Stimulated activated CD8-positive, alpha-beta memory T cell treated with anti-CD3 and anti-CD28 coated beads, Interleukin-12 subunit alpha, Interleukin-12 subunit beta, amount 100 ng/mL, for 4 hours (primary cell): ENCODE measurements at places on chromosomes 2 and 18.

- DNase-seq = no peak
These were observed 15.9 kb downstream of the DSEL start for GRCh38 chr18:67500522-67501205.

GRCh38 chr2:174969091-174969734 is 36.0 kb downstream of the CHN1 start:
- DNase-seq = no peak

- DNase-seq = no peak
These were observed 46.1 kb downstream of the SRD5A2 start for GRCh38 chr2:31534636-31535035.

- DNase-seq = no peak
These were observed 122.9 kb downstream of the TANC1 start for GRCh38 chr2:159091381-159091780.

GRCh38 chr2:23469142-23469540 is 84.2 kb downstream of the KLHL29 start:
- DNase-seq = no peak

GRCh38 chr2:176002688-176003210 is 682 bp upstream of the LNPK start:
- no peak for DNase-seq

DNA sequence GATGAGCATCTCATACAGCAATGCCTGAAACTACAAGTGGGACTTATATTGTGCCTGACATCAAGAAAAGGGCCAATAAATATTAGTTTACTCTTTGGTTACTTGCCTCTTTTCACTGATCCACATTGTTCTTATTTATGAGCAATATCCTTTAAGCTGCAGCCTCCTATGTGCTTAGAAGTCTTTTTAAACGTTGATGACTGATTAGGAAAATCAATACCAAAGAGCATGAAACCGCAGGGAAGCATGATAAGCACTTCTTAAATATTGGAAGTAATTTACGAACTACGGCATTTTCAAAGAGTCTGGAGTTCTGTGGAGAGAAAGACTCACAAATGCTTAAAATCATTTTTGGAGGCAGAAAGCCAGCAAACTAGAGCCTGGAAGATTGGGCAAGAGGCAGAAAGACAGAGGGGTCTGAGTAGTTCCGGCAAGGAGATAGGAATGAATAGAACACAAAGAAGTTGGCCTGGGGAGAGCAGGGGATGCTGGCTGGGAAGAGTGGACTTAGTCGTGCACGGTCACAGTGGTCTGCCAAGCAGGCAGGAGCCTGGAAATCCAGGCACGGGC is 122.6 kb upstream of the NOSTRIN start:
- no peak for DNase-seq

DNA sequence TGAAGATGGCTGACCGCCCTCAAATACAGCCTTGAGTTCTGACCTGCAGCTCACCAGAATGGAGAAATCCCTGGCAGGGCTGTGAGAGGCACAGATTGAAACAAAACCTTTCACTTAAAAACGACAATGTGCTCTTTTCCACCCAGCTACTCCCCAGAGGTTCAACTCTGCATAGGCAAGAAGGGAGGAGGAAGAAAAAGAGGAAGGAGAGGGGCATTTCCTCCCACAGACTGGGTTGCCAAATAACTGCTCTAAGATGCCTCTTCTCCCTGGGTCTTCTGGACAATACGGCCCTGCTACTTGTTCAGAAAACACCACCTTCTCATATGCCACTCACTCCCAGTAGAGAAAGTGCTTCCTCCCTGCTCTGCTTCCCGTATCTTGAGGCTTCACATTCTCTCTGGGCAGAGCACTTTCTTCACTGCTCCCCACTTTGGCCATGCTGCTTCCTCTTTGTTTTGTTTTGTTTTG is 136.4 kb upstream of the SLC1A4 start:
- DNase-seq = no peak

DNA sequence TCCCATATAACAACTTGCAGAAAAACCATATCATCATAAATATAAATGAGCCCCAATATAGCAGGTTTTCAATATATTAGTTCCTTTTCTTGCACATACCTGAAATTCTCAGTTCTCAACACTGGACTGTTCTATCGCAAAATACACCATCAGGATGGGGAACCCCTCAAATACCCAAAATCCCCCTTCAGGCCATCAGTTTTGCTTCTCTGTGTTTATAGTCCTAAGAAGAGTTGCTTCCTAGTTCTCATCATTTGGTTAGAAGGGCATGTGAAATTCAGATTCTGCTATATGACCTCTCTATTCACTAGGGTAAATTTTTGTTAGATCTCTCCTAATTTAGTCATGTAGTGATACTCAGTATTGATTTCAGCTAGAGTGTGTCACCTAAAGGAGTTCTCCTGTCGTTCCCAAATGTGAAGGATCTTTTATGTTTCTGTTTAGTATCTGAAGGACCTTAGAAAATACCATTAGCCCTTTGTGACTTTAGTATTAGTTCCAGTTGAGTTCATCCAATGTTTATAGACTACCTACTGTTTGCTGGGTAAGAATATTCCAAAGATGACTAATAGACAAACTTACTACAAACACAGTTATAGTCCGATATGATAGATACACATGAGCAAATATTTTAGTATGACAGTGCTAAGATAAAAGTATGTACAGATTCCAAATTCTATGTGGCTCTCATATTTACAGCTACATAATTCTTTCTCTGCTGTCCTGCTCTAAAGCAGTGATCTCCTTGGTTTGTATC is 115.8 kb downstream of the TTC27 start:
- no peak for DNase-seq

GRCh38 chr2:109429567-109430328 is 184.0 kb downstream of the SEPTIN10 start:
- DNase-seq = no peak

- no peak for DNase-seq
These were observed 8.9 kb upstream of the DGUOK start for GRCh38 chr2:73917696-73918207.

DNA sequence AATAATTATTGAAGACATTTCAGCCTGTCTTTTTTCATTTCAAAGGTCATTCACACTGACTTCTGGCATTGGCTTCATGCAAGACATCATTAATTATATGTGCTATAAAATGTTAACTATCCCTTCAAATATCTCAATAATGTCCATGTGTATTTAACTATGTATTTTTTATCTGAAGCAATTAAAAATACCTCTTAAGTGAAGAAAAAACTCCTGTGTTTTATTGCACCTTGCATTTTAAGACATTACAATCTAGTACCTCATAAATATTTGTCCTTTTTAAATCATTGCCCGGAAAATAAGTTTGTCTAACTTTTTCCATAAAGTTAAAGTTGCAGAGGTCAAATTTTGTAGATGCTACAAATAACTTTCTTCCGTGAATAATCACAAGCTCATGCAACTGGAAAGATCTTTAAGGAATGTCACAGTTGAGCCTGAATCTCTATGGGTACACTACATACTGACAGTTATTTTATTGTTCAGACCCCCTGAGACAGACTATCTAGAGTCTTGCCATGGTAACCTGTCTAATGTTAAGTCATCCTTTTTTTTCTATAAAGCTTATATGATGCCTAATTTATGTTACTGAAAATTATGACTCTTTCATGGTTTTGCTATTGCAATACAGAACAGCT is 38.4 kb upstream of the COBLL1 start:
- DNase-seq = no peak

DNA sequence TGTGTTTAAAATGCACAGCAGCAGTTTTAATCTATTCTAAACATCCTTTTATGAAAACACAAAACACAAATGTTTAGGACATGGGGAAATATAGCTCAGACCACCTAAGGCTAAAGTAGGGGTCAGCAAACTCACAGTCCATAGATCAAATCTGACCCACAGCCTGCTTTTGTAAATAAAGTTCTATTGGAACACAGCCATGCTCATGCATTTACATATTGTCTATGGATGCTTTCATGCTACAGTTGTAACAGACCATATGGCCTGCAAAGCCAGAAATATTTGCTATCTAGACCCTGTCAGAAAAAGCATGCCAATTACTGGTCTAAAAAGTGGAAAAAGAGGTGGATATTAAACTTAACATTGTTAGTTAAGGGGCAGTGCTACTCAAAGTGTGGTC is 1105.4 kb upstream of the KLHL29 start:
- no peak for DNase-seq

DNA sequence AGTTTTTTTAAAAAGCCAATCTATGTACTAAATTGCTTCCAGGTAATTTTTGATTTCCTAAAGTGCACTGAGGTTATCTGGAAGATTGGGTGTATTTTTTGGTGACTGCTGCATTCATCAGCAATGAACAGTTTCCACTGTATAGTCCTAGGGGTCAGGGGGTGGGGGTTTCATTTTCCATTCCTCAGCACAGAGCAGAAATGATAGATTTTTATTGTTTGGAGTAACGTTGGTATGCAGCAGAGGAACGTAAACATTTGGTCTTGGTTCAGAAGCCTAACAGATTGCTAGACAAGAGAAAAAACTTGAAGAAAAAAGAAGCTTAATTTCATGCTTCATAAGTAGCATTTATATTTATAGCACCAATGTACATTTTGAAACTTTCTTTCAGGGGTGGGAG is 54.9 kb downstream of the ZCCHC2 start:
- no peak for DNase-seq

GRCh38 chr2:23548143-23548769 is 163.3 kb downstream of the KLHL29 start:
- DNase-seq = no peak

DNA sequence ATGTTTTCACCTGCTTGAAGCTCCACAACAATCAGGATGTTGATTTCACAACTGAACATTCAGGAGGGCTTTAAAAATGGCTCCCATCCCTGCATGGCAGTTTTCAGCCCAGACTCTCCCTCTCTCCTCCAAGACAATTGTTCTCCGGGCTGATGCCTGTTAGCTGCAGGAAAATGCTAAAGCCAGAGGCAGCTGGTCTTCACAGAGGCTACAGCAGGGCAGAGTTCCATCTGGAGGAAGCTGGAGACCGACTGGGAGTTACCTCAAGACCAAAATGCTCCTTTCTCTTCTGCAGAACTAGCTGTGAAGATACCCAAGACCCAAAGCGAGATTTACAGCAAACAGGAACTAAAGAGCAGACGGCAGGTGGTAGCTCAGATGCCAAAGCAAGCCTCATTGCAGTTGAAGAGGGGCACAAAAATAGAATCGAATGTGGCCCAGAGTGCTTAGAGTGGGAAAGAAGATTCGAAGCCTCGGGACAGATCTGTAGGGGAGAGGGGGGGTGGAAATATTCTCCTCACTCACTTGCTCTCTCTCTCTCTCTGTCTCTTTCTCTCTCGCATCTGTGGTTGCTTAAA is 423.6 kb downstream of the ZNF521 start:
- no peak for DNase-seq

- DNase-seq = no peak
These were observed 125.4 kb downstream of the CLIP4 start for GRCh38 chr2:29240601-29241000.
